Activated naive CD8-positive, alpha-beta T cell treated with anti-CD3 and anti-CD28 coated beads, Interleukin-2, amount 10 ng/mL, durations not matched to agents 7 days and 5 days (primary cell): ENCODE measurements at places on chromosomes 4 and X. TPM values are rescaled to one million over a fixed set of nuclear protein-coding genes. Genes with fewer than 3 reads are reported as not detected.

- peaks cover 28% of the 10 kb centered on the region for H3K4me1 ChIP-seq
- peaks cover 5% of the 10 kb centered on the region for H3K36me3 ChIP-seq
- H3K27me3 ChIP-seq, result no peaks in the 10 kb centered on the region
- peak overlapping the region; percentile 56 for H3K27ac ChIP-seq
Observed at GRCh38 chrX:9465380-9466123, 694 bp downstream of the TBL1X start.

- no peak overlapping the region for H3K27ac ChIP-seq
- DNase-seq, result no peak
- H3K4me1 ChIP-seq, result no peaks in the 10 kb centered on the region
- H3K4me3 ChIP-seq, result no peak overlapping the region
Observed at GRCh38 chr4:103892586-103892985, 172.8 kb upstream of the TACR3 start.

- no peak for DNase-seq
- H3K27ac ChIP-seq, result no peak overlapping the region
- H3K4me1 ChIP-seq, result no peaks in the 10 kb centered on the region
- no peaks in the 10 kb centered on the region for H3K27me3 ChIP-seq
- no peak overlapping the region for H3K4me3 ChIP-seq
Observed at GRCh38 chrX:114519524-114519923, 64.4 kb upstream of the HTR2C start.

GRCh38 chrX:8147226-8147625, 23.8 kb downstream of the VCX2 start:
- no peaks in the 10 kb centered on the region for H3K4me1 ChIP-seq
- DNase-seq, result no peak
- no peaks in the 10 kb centered on the region for H3K36me3 ChIP-seq
- H3K27me3 ChIP-seq, result no peaks in the 10 kb centered on the region

GRCh38 chr4:38154252-38154651, 194.1 kb downstream of the PTTG2 start:
- no peak for DNase-seq
- H3K27me3 ChIP-seq, result peaks cover 5% of the 10 kb centered on the region
- no peaks in the 10 kb centered on the region for H3K36me3 ChIP-seq
- no peak overlapping the region for H3K4me3 ChIP-seq

DNA sequence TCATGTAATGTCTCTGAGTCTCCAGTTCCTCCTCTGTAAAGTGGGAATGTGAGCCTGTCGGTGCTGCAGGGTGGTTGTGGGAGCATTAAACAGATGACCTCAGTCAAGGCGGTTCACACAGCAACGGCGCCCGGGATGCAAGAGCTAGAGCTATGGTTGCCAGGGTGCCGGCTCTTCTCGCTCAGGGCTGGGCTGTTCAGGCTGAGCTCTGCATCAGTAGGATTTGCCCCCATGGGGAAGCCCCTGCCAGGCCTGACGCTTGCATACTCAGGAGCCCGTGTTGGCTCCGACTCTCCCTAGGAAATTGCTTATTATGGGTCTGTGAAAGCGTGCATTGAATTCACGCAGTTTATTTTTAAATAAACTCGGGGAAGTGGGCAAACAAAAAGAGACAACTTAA, 67.3 kb downstream of the PSAPL1 start:
- H3K36me3 ChIP-seq, result no peaks in the 10 kb centered on the region
- H3K4me1 ChIP-seq, result peaks cover 3% of the 10 kb centered on the region
- no peaks in the 10 kb centered on the region for H3K27me3 ChIP-seq

- no peak for DNase-seq
- H3K27ac ChIP-seq, result peak overlapping the region; percentile 98
- H3K4me3 ChIP-seq, result peak overlapping the region; percentile 98
- H3K4me1 ChIP-seq, result peaks cover 22% of the 10 kb centered on the region
- no peaks in the 10 kb centered on the region for H3K27me3 ChIP-seq
- H3K36me3 ChIP-seq, result peaks cover 14% of the 10 kb centered on the region
Observed at GRCh38 chrX:101408532-101408841, 465 bp downstream of the HNRNPH2 start.

The XAGE1A gene
- total RNA-seq, result not detected

DNA sequence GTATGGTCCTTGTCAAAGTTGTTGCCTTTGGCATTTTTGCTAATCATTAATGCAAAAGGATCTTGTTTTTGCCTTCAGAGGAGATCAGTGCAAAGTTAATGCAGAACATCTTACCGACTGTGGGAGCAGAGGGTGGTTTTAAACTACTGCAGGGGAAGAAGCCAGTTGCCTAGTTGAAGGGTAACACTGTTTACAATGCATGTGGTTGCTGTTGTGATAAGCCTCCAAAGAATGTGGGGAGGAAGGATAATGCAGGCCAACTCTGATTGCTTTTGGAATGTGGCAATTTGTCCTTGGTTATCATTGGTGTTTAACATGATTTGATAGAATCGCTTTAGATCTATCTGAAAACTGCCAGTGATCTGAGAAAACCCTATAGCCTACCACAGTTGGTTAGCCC, 204.3 kb upstream of the TLL1 start:
- H3K4me3 ChIP-seq, result no peak overlapping the region
- no peaks in the 10 kb centered on the region for H3K36me3 ChIP-seq
- no peaks in the 10 kb centered on the region for H3K4me1 ChIP-seq
- no peak for DNase-seq
- no peak overlapping the region for H3K27ac ChIP-seq

GRCh38 chr4:90120037-90120436, 7.2 kb upstream of the CCSER1 start:
- peaks cover 10% of the 10 kb centered on the region for H3K27me3 ChIP-seq
- no peak overlapping the region for H3K27ac ChIP-seq
- H3K4me1 ChIP-seq, result no peaks in the 10 kb centered on the region
- DNase-seq, result no peak
- H3K36me3 ChIP-seq, result no peaks in the 10 kb centered on the region

GRCh38 chrX:116204932-116205331, 34.4 kb downstream of the AGTR2 start:
- H3K4me1 ChIP-seq, result no peaks in the 10 kb centered on the region
- H3K4me3 ChIP-seq, result no peak overlapping the region
- no peaks in the 10 kb centered on the region for H3K36me3 ChIP-seq
- H3K27me3 ChIP-seq, result no peaks in the 10 kb centered on the region
- H3K27ac ChIP-seq, result no peak overlapping the region

DNA sequence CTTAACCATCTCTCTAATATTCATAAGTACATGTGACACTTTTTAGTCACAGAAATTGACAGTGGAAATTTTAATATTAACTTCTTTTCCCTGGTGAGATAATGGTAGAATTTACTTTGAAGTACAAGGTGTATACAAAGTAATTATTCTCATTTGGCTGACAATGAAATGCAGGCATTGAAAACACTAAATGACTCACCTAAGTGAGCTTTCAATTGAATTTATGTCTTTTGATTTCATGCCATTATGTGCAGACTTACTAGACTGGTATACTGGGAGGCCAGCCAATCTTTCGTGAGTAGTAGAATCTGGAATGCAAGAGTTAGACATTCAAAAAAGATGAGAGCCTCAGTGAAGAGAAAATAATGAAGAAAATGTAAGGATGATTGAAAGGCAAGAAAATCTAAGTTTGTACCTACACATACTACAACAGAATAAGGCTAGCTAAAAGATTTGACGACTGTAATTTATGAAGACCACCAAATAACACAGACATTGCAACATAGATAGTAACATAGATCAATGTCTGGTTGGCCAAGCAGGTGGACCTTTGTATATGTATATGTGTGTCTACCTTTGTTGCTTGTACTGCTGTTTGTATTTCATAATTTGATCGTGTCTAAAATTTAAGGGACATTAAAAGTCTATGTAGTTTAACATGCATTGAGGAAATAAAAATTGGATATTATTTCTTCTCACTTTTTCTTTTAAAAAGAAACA, 459.7 kb downstream of the IL15 start:
- no peak for DNase-seq
- H3K27me3 ChIP-seq, result no peaks in the 10 kb centered on the region
- H3K4me1 ChIP-seq, result peaks cover 2% of the 10 kb centered on the region

The PRSS12 gene
- not detected for total RNA-seq

The OPN1LW gene
- not detected for total RNA-seq

DNA sequence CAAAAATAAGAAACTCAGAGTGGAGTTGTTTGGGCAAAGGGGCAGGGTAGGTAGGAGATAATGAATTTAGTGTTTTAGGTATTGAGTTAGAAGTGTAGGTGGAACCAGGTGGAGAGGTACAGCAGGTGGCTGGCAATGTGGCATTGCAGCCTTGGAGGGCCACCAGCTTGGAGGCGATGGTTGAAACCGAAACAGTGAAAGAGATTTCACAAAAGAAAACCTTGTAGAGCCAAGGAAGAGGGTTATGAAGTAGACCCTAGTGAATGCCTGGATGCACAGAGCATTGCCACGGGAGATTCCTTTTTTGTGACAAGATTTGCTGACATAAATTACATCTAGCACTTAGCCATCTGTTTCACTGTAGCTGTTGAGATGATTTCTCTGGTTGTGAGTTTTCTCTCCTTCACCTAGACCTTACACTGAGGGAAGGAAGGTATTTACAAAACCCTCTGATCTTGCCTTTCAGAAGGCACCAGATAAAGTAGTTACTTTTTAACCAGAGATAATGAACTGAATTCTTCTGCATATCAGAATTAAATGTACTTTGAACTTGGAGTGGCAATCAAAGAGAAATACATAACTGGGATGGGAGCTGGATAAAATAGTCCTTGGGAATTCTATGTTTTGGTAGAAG, 104.1 kb upstream of the CASK start:
- H3K27me3 ChIP-seq, result no peaks in the 10 kb centered on the region
- no peaks in the 10 kb centered on the region for H3K4me1 ChIP-seq
- peaks cover 3% of the 10 kb centered on the region for H3K36me3 ChIP-seq
- H3K4me3 ChIP-seq, result no peak overlapping the region
- H3K27ac ChIP-seq, result no peak overlapping the region
- DNase-seq, result no peak

The SASH3 gene
- 239 TPM for total RNA-seq

DNA sequence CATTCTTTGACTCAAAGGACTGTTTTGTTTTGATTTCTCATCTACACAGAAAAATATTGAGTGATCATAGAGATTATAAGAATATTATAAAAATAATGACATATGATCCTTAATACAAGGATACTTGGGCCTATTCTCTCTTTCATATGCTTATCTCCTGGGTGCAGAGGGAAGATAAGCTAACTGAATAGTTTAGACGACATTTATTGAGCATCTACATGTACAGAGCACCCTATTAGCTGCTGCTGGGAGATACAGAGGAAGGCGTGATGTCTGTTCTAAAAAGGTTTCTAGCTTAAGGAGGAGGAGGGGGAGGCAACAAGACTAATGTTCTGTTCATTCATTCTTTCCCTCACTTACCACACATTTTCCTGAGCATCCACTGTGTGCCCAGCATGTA, 106.8 kb downstream of the HDAC8 start:
- no peaks in the 10 kb centered on the region for H3K27me3 ChIP-seq
- no peak overlapping the region for H3K4me3 ChIP-seq
- H3K36me3 ChIP-seq, result peaks cover 26% of the 10 kb centered on the region
- no peak overlapping the region for H3K27ac ChIP-seq
- DNase-seq, result no peak
- H3K4me1 ChIP-seq, result no peaks in the 10 kb centered on the region

DNA sequence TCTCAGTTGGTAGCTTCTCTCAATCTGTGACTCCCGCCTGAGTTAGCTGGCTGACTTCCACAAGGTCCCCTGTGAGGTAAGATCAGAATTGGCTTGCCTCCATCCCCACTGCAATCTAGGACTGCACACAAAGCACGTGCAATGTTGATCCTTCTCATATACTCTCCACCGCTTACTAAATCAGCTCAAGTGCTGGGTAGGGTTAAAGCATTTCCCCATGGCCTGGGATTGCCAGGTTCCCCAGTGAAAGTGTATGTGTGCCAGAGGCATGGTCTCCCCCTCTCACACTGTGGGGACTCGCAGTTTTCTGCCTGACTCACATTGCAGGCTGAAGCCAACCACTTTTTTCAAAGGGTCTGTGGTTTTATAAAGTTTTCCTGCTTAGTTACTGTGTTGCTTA, 886.9 kb downstream of the FAM133A start:
- no peaks in the 10 kb centered on the region for H3K4me1 ChIP-seq
- no peak overlapping the region for H3K4me3 ChIP-seq
- no peaks in the 10 kb centered on the region for H3K36me3 ChIP-seq
- no peak overlapping the region for H3K27ac ChIP-seq

GRCh38 chrX:1529756-1530155, 7.2 kb downstream of the P2RY8 start:
- DNase-seq, result no peak
- H3K27ac ChIP-seq, result no peak overlapping the region
- peaks cover 9% of the 10 kb centered on the region for H3K36me3 ChIP-seq

DNA sequence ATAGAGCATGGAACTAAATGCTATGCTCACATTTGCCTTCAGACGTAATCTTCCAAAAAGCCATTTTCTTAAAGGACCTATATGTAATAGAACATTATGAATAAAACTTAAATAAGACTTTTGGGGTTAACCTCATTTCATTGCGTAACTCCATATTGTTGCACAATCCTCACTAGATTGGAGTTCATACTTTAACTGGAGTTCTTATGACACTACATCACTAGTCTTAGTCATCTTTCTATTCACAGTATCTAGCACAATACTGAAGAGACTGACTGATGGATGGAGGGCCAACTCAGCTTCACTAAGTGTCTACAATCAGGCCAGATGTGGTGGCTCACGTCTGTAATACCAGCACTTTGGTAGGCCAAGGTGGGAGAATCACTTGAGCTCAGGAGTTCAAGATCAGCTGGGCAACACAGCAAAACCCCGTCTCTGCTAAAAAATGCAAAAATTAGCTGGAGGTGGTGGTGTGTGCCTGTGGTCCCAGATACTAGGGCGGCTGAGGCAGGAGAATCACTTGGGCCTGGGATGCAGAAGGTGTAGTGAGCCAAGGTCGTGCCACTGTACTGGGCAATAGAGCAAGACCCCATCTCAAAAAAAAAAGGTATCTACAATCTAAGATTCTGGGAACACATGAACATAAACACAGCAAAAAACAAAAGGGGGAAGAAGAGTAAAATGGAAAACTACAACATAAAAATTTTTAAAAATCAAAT, 80.8 kb upstream of the MAB21L2 start:
- peaks cover 1% of the 10 kb centered on the region for H3K4me1 ChIP-seq
- H3K36me3 ChIP-seq, result peaks cover 6% of the 10 kb centered on the region
- no peak overlapping the region for H3K4me3 ChIP-seq
- H3K27ac ChIP-seq, result no peak overlapping the region
- no peaks in the 10 kb centered on the region for H3K27me3 ChIP-seq

The ETDB gene
- total RNA-seq, result not detected

GRCh38 chr4:139940600-139940999, 213.4 kb downstream of the MAML3 start:
- H3K27me3 ChIP-seq, result no peaks in the 10 kb centered on the region
- peaks cover 1% of the 10 kb centered on the region for H3K4me1 ChIP-seq
- H3K27ac ChIP-seq, result no peak overlapping the region
- no peak overlapping the region for H3K4me3 ChIP-seq
- DNase-seq, result no peak

DNA sequence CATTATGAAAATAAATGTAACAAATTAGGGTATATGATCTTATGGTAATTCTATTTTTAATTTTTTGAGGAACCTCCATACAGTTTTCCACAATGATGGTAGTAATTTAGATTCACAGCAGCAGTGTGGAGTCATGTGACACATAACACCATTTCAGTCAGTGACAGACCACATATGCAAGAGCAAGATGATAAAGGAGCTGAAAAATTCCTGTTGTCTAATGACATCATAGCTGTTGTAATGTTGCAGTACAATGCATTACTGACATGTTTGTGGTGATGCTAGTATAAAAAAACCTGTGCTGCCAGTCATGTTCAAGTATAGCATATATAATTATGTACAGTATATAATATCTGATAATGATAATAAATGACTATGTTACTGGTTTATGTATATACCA, 28.5 kb downstream of the EMCN start:
- peaks cover 7% of the 10 kb centered on the region for H3K27me3 ChIP-seq
- H3K4me3 ChIP-seq, result no peak overlapping the region
- no peaks in the 10 kb centered on the region for H3K4me1 ChIP-seq
- peaks cover 2% of the 10 kb centered on the region for H3K36me3 ChIP-seq
